ENCODE measurements at places on chromosomes 3 and 15.
A peak's percentile ranks its signal among the peaks of the same experiment; 100 is the strongest.

DNA sequence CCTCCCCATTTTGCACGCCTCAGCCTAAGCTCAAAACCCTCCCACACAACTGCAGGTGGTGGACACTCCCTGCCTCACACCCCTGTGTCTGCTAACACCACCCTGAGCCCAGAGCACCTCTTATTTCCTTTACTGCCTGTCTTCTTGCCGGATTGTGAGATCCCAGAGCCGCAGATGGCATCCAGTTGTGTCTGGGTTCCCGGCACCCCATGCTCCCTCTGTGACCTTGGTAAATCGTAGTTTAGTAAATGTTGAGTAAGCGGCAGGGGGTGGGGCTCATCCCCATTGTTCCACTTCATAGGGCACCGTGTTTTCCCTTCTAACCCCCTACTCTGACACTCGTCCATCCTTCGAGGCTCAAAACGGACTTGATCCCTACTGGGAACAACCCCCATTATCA lies 14.9 kb downstream of the SPINT1 start:
- DNase-seq = no peak

DNA sequence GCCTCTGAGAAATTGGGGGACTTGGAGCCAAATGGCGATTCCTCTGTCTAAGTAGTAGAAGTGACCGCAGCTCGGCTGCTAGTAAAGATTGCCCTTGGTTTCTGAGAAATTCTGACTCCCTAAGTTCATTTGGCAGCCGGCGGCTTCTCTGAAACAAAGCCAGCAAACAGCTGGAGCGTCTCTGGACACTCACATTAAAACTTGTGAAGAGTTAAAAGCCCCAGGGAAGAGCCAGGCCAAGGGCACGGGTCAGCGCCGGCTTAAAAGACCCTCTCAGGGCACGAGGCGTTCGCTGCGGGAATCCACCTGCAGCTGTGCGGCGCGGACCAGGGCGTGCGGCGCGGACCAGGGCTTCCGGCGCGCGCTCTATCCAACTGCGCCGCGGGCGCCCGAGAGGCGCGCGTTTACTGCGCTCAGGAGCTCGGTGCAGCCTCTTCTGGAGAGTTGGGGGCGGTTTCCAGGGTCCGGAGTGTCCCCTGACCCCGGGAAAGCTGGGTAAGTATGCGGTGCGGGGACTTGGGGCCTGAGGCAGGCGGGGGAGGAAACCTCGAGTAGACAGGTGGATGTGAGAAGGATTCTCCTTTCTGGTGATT lies at the start of gene COL6A5:
Gene COL6A5 (plus strand): TSS at position 186 of the 593 bp plus-strand sequence. CDS start 27,967 bp downstream, outside the sequence.
- no peak for DNase-seq

GRCh38 chr3:130576375-130577266 lies 59.6 kb downstream of the COL6A6 start:
- no peak for DNase-seq

DNA sequence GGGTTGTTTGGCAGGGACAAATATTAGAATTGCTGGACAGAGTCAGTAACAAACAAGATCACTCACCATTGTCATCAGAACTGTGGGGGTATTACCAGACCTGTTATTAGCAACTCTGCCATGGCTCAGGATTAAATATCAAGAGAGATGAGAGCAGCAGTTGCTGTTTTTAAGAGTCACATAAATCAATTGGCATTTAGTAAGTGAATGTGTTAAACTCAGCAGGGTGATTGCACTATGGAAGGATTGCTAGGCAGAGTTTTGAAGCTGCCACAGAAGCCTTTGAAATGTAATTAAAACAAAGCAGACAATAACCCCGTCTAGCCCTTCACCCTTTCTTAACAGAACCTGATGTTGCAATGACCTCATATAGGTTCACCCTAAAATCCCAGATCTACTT lies 238.8 kb downstream of the GAP43 start:
- no peak for DNase-seq

DNA sequence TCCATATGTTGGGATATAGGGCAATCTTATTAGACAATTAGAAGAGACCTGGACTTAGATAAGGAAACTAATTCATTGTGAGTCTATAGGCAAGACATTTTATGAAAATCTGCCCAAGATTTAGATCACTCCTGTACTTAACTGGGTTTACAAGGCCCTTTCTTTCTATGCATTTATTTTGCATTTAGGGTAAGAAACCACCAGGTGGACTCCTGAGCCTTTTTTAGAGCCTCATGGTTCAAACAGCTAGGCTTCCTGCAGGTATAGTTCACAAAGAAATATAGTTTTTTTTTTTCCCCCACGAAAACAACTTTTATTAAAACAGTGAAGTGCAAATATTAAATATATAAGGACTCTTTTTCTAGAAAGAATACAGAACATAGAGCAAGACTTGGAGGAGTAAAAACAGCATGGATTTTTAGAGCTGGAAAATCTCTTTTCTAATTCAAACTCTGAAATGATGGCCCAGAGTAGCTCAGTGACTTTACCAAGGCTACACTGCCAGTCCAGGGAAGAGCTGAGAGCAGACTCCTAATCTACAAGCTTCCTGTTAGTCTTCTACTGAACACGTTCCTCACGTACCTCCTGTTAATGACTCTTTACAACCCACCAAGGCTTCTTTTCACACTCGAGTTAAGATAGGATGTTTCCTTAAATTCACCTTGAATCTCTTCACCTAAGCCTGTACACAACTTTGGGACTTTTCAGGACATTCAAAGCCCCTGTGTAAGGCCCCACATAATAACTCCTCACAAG lies 400.9 kb upstream of the ATP11B start:
- DNase-seq = no peak

DNA sequence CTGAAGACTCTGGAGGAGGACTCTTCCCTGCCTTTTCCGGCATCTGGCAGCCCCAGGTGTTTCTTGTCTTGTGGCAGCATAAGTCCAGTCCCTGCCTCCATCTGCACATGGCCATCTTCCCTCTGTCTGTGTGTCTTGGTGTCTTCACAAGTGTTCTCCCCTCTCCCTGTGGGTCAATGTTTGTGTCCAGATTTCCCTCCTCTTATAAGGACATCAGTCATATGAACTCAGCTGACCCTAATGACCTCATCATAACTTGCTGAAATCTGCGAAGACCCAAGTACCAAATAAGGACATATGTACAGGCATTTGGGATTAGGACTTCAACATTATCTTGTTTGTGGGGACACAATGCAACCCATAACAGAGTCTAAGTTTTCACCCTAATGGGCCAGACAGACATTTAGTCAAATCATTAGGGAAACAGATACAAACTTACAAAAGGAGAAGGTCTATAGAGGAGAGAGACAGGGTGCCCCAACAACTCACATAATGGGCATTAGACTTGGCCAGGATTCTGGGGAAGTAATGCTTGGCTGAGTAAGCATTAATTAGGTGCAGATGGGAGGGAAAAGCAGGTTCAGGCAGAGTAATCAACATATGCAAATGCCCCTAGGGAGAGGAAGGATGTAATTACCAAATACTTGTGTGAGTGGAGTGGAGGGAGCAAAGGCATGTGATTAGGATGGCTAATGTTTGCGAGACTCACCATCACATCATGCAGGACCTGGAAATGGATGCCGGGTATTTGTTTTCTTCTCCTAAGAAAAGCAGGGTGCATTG lies 372.8 kb upstream of the TBL1XR1 start:
- no peak for DNase-seq

DNA sequence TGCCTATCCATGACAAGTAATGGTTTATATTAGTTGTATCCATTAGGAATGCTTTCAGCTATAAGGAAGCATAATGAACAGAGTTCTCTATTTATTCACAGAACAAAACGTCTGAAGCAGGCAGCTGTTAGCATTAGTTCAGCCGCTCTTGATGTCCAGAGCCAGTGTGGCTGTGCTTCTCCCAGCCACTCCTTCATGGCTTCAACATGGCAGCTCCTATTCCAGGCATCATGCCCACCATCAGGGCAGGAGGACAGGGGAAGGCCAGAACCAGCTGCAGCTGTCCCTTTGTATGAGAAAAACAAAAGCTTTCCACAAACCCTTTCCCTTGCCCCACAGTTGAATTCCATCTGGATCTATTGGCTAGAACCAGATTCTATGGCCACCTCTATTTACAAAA lies 12.9 kb upstream of the SNRK start:
- DNase-seq = no peak

DNA sequence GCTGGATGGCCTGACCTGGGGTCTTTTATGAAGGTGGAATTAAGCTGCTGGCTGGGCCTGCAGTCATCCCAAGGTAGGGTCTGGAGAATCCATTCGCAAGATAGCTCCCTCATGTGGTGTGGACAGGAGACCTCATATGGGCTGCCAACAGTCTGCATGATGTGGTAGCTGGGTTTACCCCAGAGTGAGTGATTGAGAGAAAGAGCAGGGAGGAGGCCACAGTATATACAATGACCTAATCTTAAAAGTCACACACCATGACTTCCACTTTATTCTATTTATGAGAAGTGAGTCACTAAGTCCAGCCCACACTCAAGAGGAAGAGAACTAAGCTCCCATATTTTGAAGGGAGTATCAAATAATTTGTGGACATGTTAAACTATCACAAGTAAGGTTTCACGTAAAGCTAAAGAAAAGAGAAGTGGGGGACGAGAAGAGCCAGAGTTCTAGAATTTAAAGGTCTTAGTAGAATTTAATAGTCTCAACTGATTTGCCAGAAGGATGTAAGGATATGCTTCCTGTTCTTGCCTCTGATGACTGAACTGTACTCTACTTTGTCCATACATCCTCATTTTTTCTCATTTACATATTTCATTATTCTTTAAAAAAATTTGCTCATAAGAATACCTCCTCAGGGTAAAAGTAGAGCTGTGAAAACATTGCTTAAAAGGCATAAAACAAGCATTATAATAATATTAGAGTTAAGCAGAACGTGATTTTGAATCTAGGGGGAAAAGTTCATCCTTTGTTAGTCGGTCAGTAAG lies 184.4 kb downstream of the PEX5L start:
- no peak for DNase-seq

DNA sequence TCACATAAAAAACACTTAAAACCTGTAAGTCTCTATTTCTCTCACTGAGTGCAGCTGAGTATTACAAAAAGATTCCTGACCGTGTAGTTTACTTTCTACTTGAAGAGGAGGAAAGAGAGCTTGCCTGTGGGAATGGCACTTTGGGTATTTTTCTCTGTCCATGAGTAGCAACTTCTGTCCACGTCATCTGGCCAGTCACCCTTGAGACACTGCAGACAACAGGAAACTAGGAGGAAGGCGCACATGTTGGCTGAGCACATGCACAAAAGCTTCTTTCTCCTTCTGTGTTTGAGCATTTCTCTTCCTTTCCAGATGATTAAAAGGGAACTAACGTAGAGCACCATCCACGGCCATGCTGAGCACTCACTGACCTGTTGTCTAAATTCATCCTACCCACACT lies 19.7 kb downstream of the STARD5 start:
- no peak for DNase-seq

DNA sequence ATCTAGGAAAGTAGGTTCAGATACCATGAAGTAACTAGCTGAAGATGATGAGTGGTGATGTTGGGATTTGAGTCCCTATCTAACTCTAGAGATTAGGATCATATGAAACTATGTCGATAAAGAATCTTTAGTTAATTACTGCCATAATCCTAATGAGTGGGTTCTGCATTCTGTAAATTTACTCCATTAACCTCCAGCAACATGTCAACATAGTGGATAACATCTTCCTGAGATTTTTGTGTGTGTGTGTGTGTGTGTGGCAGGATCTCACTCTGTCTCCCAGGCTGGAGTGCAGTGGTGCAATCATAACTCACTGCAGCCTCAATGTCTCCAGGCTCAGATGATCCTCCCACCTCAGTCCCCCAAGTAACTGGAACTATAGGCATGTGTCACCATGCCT lies 272.9 kb upstream of the DPH6 start:
- no peak for DNase-seq

GRCh38 chr3:51539291-51539941 lies 897 bp downstream of the RAD54L2 start:
- DNase-seq = peak; percentile 2

DNA sequence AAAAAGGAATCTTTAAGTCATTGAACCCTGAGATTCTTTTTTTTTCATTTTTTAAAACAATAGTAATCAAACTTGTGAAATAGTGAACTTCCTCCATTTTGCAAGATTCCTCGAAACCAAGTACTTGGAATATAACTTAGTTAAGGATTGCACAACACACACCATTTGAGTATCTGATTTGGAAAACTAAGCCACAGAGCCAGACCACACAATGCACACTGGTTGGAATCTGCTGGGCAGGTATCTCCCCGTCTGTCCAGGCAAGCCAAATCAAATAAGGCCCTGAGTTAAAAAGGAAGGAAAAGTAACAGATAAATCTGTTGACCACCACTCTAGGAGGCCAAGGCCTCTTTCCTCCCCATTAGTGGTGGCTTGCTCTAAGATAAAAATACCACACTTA lies 177.5 kb upstream of the ICE2 start:
- DNase-seq = no peak

- no peak for DNase-seq
These were observed 15.3 kb upstream of the RPL32 start for GRCh38 chr3:12856626-12857025.

DNA sequence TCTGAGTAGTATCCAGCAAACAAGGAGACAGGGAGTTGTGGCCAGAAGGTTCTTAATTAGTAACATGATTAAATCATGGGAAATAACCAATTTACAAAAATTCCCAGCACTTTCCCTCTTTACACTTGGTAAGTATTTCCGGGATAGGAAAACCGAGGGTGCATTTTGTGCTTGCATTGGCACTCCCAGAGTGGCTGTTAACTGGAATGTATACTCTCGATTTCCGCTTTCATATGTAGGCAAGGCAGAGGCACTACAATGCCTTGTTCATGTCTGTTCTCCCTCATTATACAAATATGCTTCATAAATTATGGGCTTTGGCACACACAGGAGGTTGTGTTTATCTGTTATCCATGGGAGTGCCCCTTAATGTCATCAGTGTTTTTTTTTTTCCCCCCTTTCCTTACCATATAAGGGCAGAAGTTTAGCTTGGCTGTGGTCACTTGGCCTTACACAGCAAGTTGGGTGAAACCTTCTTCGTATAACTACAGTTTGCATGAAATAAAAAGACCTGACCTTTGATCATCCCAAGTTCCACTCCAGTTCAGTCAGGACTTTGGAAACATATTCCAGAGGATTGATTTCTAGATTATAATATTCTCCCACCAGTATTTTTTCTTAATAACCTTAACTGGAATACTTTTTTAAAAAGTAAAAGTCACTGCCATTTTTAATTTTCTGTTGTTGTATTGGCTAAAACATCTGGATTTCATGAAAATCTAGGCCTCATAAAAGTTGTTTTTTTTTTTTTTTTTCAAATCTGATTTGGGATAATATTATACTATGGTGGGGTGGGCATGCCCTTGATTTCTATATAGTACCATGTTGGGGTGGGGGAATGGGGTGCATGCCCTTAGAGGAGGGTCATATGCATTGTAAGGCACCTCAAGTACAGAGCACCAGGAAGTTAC lies 8.9 kb downstream of the TPM1 start:
- DNase-seq = no peak

DNA sequence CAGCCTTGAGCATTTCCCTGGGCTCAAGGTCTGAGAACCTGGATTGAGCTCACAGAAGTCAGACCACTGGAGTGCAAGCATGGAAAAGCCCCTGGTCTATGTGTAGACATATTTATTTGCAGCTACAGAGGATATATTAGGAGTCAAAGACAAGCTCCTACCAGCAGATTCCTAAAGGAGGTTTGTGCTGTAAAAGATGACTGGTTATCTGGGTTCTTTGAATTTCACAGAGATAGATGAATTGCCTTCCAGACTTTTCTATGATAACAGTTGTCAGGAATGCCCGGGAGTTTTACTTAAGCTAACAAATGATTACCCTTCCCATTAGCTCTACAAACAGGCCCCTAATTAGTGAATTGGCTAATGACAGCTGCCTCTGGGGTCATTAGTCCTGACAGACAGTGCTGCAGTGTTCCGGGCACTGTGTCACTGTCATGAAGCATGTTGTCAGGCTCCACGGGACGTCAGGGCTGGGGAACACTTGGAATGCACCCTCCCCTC lies 48.8 kb upstream of the PLXNA1 start:
- no peak for DNase-seq
